ENCODE measurements at places on chromosomes 7 and 10.

- no peak for DNase-seq
Observed at GRCh38 chr7:55164527-55164926, 145.7 kb downstream of the EGFR start.

- no peak for DNase-seq
Observed at GRCh38 chr7:8724080-8724718, 290.8 kb downstream of the NXPH1 start.

DNA sequence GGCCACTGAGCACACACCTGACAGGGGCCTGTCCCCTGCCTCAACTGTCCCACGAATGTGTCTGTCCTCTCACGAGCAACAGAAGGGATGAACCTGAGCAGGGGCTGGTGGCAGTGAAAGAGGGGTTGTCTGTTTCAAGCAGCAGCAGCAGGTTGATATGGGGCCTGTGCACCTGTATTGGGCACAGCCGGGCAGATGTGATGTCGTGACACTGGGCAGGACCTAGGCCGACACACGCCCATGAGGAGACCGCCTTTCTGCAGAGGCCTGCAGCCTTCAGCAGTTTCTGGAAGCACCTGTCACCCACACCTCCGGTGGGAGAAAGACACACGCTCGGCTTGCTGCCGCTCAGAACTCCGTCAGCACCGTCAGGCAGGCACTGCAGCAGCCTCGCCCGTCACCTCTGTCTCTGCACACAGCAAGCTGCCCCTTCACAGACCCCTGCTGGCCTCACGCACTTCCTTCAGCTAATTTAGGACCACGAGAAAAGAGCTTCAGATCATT is 48.5 kb downstream of the AMZ1 start:
- no peak for DNase-seq

DNA sequence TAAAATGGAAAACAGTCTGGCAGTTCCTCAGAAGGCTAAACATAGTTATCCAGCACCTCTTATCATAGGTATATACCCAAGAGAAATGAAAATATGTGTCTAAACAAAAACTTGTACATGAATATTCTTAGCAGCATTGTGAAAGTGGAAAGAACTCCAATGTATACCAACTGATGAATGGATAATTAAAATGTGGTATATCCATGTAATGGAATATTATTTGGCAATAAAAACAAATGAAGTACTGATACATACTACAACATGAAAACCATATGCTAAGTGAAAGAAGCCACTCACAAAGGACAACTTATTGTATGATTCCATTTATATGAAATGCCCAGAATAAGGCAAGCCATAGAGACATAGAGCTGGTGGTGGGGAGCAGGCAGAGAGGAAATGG is 32.2 kb upstream of the NAMPT start:
- DNase-seq, result no peak

- peak; percentile 17 for DNase-seq
Observed at GRCh38 chr7:157612664-157613561, 276.1 kb downstream of the DNAJB6 start.

DNA sequence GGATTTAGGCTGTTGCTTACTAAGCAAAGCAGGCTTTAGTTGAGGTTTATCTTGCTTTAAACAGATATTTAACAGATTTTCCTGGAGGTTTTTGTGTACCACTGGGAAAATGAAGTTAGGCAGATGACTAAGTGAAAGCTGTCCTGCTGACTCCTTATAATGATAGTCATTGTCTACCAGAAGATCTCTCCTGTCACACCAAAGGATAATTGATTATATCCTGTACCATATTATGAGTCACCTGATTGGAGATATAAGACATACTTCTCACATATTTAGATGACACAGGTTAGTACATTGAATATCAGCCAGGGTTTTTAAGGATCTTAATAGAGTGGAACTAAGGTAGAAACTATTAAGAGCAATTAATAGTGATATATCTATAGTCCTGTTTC is 68.4 kb downstream of the PTEN start:
- no peak for DNase-seq
